ENCODE measurements at places on chromosomes 5 and 9. TPM values are rescaled to one million over a fixed set of nuclear protein-coding genes. Genes with fewer than 3 reads are reported as not detected.

Gene NR5A1
- not detected for total RNA-seq

Gene SPATA31C1
- total RNA-seq: 0.10 TPM

Gene LCN10
- total RNA-seq: not detected

Gene INSL4
- total RNA-seq: not detected

Gene TMEM215
- not detected for total RNA-seq

Gene PAEP
- total RNA-seq: not detected

DNA sequence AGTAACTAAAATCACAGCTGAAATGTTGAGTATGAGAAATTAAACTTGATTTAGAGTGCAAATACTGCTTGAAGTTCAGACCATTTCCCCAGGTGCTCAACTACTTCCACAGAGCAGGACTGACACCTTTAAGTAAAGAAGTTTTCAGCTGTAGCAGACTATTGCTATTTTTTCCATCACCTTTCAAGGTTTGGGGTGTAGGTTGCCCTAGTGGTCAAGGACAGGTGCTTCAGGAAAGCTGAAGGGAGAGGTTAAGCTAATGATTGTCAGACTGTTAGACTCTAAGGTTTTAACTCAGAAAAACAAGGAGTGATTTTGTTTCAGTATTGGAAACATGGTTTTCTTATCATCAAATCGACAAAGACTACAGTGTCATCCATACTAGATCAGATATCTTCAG, 162.1 kb downstream of the CCDC192 start:
- DNase-seq: no peak
- H3K36me3 ChIP-seq: no peaks in the 10 kb centered on the region
- no peak overlapping the region for H3K27ac ChIP-seq
- no peaks in the 10 kb centered on the region for H3K27me3 ChIP-seq
- no peak overlapping the region for H3K4me3 ChIP-seq

DNA sequence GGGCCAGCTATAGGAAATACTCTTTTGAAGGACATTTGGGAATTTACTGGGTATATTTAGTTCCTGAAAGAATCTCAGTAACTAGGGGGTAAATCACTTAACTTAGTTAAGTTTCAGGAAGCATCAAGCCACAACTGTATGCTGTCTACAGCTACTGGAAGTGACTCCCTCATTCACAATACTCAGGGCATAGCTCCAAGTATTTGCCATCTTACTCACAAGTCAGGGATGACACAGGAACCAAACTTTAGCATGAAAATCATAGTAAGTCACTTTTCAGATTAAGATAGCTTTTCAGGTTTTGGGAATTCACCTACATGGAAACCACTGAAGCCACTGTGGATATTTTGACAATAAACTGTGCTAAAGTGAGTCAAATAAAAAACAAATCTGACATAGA, 242.4 kb upstream of the ATP10B start:
- no peak overlapping the region for H3K4me3 ChIP-seq
- no peaks in the 10 kb centered on the region for H3K27me3 ChIP-seq
- DNase-seq: no peak
- H3K36me3 ChIP-seq: no peaks in the 10 kb centered on the region

DNA sequence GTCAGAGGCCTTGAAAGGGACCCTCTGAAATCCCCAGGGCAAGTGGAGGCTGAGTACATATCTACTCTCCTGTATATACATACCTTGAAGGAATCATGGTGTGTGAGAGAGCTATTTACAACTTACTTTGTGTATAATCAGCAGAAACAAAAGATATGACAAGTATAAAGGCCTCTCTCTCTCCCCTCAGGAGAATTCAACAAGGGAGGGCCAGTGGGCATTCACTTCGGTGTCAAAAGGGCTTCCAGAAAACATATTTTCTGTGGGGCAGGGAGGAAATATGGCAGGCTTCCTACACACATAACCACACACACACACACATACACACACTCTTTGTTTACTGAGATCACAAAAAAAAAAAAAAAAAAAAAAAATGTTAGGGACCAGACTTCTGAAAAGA, 181.7 kb downstream of the BNC2 start:
- no peaks in the 10 kb centered on the region for H3K27me3 ChIP-seq
- no peak overlapping the region for H3K4me3 ChIP-seq
- H3K36me3 ChIP-seq: 0 out of 2 replicates have a peak, but pooled peaks cover 11% of the 10 kb centered on the region

DNA sequence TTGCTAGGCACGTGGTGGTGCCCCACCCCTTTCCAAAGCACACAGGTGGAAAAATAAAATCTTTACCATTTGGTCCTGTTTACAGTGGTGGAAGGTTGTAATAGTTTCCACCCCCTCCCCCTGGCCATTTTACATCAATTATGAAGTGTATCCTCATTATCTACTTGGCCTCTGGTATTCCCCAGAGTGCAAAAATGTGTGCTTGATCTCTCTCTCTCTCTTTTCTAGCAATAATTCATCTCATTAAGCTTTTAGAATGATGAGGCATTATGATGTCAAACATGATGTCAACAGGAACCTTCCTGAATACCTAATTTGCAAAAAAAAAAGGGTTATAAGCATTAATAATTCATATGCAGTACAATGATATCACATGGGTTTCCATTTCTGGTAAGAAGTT, 3.1 kb downstream of the PDE8B start:
- no peak overlapping the region for H3K4me3 ChIP-seq
- no peaks in the 10 kb centered on the region for H3K36me3 ChIP-seq
- H3K27me3 ChIP-seq: peaks cover 3% of the 10 kb centered on the region
- DNase-seq: no peak
- H3K4me1 ChIP-seq: no peaks in the 10 kb centered on the region

GRCh38 chr9:77498891-77499290, 149.2 kb downstream of the GNA14 start:
- H3K4me3 ChIP-seq: no peak overlapping the region
- H3K4me1 ChIP-seq: no peaks in the 10 kb centered on the region
- peaks cover 3% of the 10 kb centered on the region for H3K27me3 ChIP-seq
- no peak for DNase-seq

GRCh38 chr5:161271816-161272215, 274.7 kb downstream of the GABRB2 start:
- no peak overlapping the region for H3K27ac ChIP-seq
- H3K27me3 ChIP-seq: no peaks in the 10 kb centered on the region
- H3K4me1 ChIP-seq: no peaks in the 10 kb centered on the region

- no peak overlapping the region for H3K27ac ChIP-seq
- peak; percentile 59 for DNase-seq
- H3K4me1 ChIP-seq: peaks cover 12% of the 10 kb centered on the region
- H3K4me3 ChIP-seq: no peak overlapping the region
- no peaks in the 10 kb centered on the region for H3K36me3 ChIP-seq
- H3K27me3 ChIP-seq: peaks cover 19% of the 10 kb centered on the region
Measured at GRCh38 chr9:127921557-127922120, 4.8 kb upstream of the ST6GALNAC4 start.

DNA sequence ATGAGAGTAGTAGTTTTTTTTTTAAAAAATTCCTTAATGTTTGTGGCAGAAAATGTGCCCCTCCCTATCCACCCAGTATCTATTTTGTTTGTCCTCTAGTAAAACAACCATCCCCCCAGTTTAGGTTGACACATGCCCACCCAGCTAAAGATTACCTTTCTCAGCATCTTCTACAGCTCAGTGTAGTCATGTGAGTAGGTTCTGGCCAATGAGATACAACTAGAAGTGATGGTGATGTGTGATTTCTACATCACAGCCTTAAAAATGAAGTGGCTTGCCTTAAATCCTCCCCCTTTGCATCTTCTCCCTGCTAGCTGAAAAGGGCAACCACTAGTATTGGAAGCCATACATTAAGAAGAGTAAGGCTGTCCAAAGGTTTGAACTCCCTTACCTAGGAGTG, 14.9 kb downstream of the CHD1 start:
- peaks cover 2% of the 10 kb centered on the region for H3K4me1 ChIP-seq
- H3K36me3 ChIP-seq: peaks cover 64% of the 10 kb centered on the region
- no peak overlapping the region for H3K27ac ChIP-seq
- no peak for DNase-seq
- no peaks in the 10 kb centered on the region for H3K27me3 ChIP-seq

DNA sequence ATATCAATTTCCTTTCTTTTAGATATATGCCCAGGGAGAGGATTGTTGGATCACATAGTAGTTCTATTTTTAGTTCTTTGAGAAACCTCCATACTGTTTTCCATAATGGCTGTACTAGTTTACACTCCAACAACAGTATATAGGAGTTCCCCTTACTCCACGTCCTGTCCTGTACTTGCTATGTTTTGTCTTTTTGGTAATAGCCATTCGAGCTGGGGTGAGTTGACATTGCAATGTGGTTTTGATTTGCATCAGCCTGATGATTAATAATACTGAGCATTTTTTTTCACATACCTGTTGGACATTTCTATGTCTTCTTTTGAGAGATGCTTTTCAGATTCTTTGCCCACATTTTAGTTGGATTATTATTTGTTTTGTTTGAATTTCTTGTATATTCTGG, 445.9 kb downstream of the NTRK2 start:
- DNase-seq: no peak
- no peak overlapping the region for H3K27ac ChIP-seq
- H3K36me3 ChIP-seq: no peaks in the 10 kb centered on the region
- H3K4me1 ChIP-seq: no peaks in the 10 kb centered on the region
- H3K27me3 ChIP-seq: peaks cover 3% of the 10 kb centered on the region

- H3K27ac ChIP-seq: no peak overlapping the region
- DNase-seq: no peak
Measured at GRCh38 chr9:26264709-26265601, 586.7 kb upstream of the TUSC1 start.

GRCh38 chr5:168990679-168991078, 310.3 kb downstream of the SLIT3 start:
- no peaks in the 10 kb centered on the region for H3K4me1 ChIP-seq
- H3K4me3 ChIP-seq: no peak overlapping the region
- no peak overlapping the region for H3K27ac ChIP-seq
- DNase-seq: no peak
- no peaks in the 10 kb centered on the region for H3K36me3 ChIP-seq

GRCh38 chr5:52692606-52693005, 95.1 kb upstream of the ITGA1 start:
- no peaks in the 10 kb centered on the region for H3K36me3 ChIP-seq
- DNase-seq: no peak
- no peaks in the 10 kb centered on the region for H3K27me3 ChIP-seq
- peak overlapping the region; percentile 39 for H3K27ac ChIP-seq
- peaks cover 17% of the 10 kb centered on the region for H3K4me1 ChIP-seq

DNA sequence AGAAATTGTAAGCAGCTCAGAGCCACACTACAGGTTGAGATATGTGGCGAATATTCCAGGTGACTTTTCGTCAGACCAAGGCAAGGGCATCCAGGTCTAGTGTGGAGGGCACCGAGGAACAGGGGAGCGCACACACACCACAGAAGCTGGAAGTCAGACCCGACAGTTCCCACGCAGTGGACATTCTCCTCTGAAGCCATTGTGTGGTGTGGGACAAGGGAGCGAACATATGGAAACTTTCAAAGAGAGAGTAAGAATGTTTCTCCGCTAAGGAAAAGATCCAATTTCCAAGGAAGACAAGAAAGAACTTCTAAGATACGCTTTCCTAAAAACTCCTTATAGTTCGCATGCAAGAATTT, 141.4 kb upstream of the OTULINL start:
- H3K36me3 ChIP-seq: peaks cover 6% of the 10 kb centered on the region
- no peaks in the 10 kb centered on the region for H3K27me3 ChIP-seq
- peak overlapping the region; percentile 34 for H3K27ac ChIP-seq

DNA sequence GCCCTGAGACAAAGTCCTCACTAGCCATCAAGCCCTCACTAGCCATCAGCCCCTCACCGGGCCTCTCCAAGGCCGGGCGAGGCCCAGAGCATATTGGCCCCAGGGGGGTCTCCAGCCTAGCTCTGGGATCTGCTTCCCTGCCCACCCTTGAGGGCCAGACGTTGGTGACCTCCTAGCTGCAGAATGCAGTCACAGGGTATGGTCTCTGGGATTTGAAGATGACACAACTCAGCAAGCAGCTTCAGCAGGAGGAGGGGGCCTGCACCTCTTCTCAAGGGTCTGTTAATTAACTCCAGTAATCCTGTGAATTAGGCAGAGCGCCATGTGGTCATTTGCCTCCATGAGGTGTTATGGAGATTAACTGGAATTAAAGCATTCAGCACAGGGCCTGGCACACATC, 116.9 kb upstream of the SPOCK1 start:
- no peaks in the 10 kb centered on the region for H3K27me3 ChIP-seq
- no peaks in the 10 kb centered on the region for H3K36me3 ChIP-seq
- no peak overlapping the region for H3K27ac ChIP-seq
- DNase-seq: no peak
